ENCODE measurements at places on chromosomes 7 and 10.

- DNase-seq = no peak
These were observed 141.2 kb downstream of the GLI3 start for GRCh38 chr7:42095791-42096190.

DNA sequence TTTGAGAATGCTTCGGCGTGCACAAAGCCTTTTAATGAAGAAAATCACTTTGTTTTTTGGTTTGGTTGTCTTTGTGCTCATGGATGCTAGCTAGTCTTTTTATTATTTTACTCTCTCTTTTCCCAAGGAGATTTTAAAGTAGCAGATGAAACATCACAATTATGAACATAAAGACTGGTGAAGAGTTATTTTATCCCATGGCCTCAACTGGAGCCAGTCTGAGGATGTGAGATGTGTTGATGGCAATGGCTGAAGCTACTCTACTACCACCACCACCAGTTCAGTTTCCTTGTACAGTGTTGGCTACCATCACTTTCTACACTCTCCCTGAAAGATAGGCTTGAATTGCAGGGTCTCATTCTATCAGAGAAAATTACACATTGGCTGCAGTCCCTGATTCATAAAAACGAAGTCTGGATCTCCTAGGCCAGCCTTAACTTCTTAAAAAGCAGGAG, 494 bp upstream of the HERC4 start:
- DNase-seq = no peak

- no peak for DNase-seq
These were observed 46.4 kb downstream of the RAMP3 start for GRCh38 chr7:45203936-45204445.

DNA sequence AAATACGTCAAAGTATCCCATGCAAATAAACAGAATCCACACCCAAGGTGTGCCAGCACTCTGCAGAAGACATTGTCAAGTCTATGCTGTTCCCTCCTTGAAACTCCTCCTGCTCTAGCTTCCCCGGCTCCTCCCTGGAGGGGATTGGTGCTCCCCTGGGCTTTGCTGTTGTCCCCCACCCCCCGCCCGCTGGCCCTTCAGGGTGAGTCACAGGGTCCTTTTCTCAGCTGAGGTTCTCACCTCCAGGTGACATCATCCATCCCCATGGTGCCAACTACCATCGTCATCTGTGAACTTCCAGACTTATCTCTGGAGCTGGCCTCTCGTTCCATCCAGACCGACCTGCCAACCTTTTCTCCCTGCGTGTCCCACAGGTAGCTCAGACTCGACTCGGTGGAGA, 77.0 kb downstream of the ITIH5 start:
- DNase-seq = no peak

DNA sequence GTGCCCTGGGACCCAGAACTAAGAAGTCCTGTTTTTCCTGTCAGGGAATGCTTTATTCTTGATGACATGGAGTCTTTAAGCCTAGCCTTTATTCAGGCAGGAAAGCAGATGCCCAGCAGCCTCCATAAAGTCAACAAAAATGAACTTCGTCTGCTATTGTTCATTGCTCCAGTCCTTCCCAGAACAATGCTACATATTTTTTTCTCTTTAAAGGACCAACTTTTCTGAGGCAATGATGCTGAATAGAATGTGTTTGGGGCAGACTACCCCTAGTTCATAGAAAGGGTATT, 47.6 kb upstream of the PDCD4 start:
- DNase-seq = no peak

- DNase-seq = no peak
These were observed 155.1 kb downstream of the ZNF22 start for GRCh38 chr10:45155784-45156183.

Measured in aorta (tissue), 5 donors.